ENCODE measurements at places on chromosomes 1 and 21.

- no peak for DNase-seq
Observed at GRCh38 chr1:46190539-46190938, 7.7 kb downstream of the POMGNT1 start.

DNA sequence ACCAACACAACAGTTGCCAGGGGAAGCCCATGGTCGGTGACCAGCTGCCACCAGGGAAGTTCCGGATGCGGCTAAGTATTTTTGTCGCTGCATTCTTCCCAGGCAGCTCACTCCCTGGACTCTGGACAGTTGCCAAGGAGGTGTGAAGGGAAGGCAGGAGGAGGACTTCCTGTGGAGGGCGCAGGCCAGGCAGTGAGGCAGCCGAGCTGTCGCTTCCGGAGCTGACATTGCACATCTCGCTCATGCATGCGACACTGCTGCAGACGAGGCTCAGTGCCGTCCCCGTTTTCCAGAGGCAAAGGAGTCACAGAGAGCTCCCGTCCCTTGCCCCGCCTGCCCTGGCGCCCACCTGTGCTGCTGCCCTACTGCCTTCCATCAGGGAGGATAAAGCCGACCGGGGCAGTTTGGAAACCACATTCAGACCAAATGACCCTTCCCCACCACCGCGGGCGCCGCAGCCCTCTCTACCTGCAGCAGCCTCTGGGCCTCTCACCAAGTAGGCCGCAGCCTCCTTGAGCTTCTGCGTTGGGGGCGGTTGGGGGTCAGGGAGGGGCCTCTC lies 81.4 kb downstream of the NENF start:
- peak; percentile 49 for DNase-seq

GRCh38 chr1:78007677-78008341 lies 3.1 kb downstream of the DNAJB4 start:
- DNase-seq = no peak

GRCh38 chr1:173354937-173355280 lies 122.2 kb upstream of the PRDX6 start:
- DNase-seq = no peak

- peak; percentile 52 for DNase-seq
Observed at GRCh38 chr1:40143891-40144575, 17.2 kb upstream of the RLF start.

GRCh38 chr1:206082831-206083695 lies 30.1 kb downstream of the RHEX start:
- no peak for DNase-seq

- no peak for DNase-seq
Observed at GRCh38 chr21:26421724-26422123, 151.4 kb downstream of the CYYR1 start.

DNA sequence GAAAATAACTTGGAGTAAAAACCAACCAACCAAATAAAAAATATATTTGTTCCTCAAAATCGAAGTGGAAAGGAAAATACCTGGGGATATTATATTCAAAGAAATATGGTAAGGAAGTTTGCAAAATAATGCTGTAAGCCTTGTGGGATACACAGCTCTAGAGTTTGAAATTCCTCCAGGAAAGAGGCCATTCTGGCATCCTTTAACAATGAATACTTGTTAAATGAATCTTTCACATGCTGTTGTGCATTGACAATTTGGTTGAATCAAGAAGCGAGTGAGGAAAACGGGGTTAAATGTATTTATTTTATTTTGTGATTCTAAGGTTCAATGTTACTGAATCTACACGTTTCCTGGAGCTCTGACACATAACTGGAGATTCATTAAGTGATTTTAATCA lies 30.5 kb upstream of the NTNG1 start:
- DNase-seq = no peak

Measured in GM13976 (cell line).